Naive thymus-derived CD4-positive, alpha-beta T cell (primary cell): ENCODE measurements at places on chromosomes 12 and 14. TPM values are rescaled to one million over a fixed set of nuclear protein-coding genes. Genes with fewer than 3 reads are reported as not detected.

Gene DAO
- total RNA-seq: not detected

Gene EGLN3
- 1.3 TPM for total RNA-seq

Gene FSCB
- not detected for total RNA-seq

GRCh38 chr14:102084931-102085330, 1.9 kb downstream of the HSP90AA1 start:
- H3K27me3 ChIP-seq: no peaks in the 10 kb centered on the region
- H3K36me3 ChIP-seq: peaks cover 27% of the 10 kb centered on the region
- H3K27ac ChIP-seq: peak overlapping the region; percentile 98
- peak overlapping the region; percentile 88 for H3K4me3 ChIP-seq
- H3K4me1 ChIP-seq: peaks cover 43% of the 10 kb centered on the region

GRCh38 chr12:904010-904414, 45.5 kb downstream of the RAD52 start:
- H3K4me1 ChIP-seq: no peaks in the 10 kb centered on the region
- H3K4me3 ChIP-seq: no peak overlapping the region
- no peak for DNase-seq
- H3K27ac ChIP-seq: no peak overlapping the region
- no peaks in the 10 kb centered on the region for H3K27me3 ChIP-seq

DNA sequence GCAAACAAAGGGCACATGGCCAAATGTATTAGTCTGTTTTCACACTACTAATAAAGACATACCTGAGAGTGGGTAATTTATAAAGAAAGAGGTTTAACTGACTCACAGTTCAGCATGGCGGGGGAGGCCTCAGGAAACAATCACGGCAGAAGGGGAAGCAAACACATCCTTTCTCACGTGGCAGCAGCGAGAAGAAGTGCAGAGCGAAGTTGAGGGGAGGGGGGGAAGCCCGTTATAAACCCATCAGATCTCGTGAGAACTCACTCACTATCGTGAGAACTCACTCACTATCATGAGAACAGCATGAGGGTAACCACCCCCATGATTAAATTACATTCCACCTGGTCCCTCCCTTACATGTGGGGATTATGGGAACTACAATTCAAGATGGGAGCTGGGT, 66.1 kb downstream of the ST8SIA1 start:
- H3K4me3 ChIP-seq: no peak overlapping the region
- no peaks in the 10 kb centered on the region for H3K4me1 ChIP-seq
- DNase-seq: no peak
- no peaks in the 10 kb centered on the region for H3K36me3 ChIP-seq
- no peak overlapping the region for H3K27ac ChIP-seq
- H3K27me3 ChIP-seq: no peaks in the 10 kb centered on the region

DNA sequence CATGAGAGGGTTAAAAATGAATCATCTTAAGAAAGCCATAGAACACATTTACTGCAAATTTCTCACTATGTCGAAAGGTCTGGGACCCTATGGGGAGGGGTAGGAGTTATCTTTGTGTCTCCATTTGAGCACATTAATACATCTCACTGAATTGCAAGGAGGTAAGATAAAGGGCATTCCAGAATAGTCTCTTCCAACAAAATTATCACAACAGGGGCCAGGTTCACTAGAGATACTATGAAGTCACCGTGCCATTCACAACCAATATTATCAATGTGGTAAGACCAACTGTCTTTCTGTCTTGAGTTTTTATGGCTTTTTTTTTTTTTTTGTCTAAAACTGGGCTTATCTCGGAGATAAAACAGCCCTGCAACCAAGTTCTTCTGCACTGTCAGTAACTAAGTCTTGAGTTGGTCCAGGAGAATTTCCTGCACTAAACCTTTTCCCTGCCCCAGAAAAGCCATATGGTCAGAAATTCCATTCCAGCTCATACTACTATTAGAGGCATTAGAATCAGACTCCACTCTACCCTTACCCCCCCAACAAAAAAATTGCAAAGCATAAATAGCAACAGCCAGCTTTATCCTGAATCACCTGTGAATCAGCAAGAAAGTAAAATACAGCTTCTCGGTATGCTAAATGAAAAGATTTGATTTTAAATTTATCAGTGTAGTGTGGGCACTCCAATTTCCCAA, 79.7 kb downstream of the PTPRR start:
- H3K27ac ChIP-seq: no peak overlapping the region
- no peaks in the 10 kb centered on the region for H3K36me3 ChIP-seq
- H3K4me1 ChIP-seq: no peaks in the 10 kb centered on the region
- no peak overlapping the region for H3K4me3 ChIP-seq
- no peaks in the 10 kb centered on the region for H3K27me3 ChIP-seq

DNA sequence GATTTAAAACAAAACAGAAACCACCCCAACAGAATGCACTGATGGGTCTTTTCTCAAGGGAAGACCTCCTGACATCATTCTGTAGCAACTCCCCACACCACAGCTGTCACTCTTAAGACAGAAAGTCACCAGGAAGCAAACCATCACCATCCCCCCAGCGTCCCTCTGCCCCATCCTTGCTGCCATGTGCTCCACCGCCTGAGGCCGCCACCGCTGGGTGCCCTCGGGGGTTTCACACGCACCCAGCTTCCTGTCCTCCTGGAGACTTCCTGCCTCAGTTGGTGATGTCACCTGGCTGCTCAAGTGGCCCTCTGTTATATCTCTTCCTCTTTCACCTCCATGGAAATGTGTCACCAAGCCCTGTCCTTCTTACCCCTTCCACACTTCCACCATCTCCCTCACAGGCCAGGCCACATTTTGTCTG, 71.4 kb upstream of the GPR68 start:
- peaks cover 65% of the 10 kb centered on the region for H3K36me3 ChIP-seq
- DNase-seq: peak; percentile 86
- H3K27ac ChIP-seq: peak overlapping the region; percentile 82
- H3K4me3 ChIP-seq: peak overlapping the region; percentile 39
- H3K4me1 ChIP-seq: peaks cover 62% of the 10 kb centered on the region
- H3K27me3 ChIP-seq: no peaks in the 10 kb centered on the region

- no peaks in the 10 kb centered on the region for H3K36me3 ChIP-seq
- no peak overlapping the region for H3K4me3 ChIP-seq
- H3K27ac ChIP-seq: no peak overlapping the region
- peaks cover 17% of the 10 kb centered on the region for H3K4me1 ChIP-seq
Observed at GRCh38 chr12:59600171-59600570, 4.3 kb downstream of the SLC16A7 start.

DNA sequence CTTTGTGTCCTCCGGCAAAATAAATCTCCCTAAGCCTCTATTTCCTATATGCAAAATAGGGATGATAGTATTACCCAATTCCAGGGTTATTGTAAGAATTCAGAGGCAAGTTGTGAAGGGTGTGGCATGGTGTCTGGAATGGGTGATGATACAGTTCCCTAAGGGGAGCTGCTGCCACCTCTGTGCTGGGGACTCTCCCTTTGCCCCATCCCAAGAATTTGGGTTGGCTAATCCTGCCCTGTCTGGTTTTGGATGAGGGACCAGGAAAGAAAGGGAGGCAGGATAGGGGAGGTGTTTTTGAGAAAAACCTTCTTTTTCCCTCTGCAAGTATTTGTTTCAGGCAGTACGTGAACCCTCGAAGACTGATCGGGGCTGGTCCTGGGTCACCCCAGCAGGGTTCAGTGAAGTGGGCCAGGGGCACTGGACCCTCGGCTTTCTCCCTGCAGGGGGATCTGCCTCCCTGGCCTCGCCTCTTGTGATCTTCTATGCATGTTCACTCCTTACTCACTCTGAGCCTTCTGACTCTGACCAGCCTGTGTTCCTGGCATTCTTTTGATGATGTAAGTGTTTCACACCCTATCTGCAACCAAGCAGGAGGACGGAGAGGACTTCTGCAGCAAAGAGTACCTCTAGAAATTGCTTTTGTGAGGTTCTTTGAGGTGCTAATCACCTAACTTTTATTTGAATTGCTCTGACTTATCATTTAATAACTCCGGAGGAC, 60.8 kb downstream of the RASSF3 start:
- H3K27me3 ChIP-seq: no peaks in the 10 kb centered on the region
- peak overlapping the region; percentile 19 for H3K4me3 ChIP-seq
- peak overlapping the region; percentile 72 for H3K27ac ChIP-seq
- H3K36me3 ChIP-seq: no peaks in the 10 kb centered on the region

- H3K36me3 ChIP-seq: no peaks in the 10 kb centered on the region
- H3K27ac ChIP-seq: no peak overlapping the region
- DNase-seq: no peak
- no peak overlapping the region for H3K4me3 ChIP-seq
Observed at GRCh38 chr12:113512568-113512967, 40.9 kb upstream of the LHX5 start.

GRCh38 chr12:15526033-15526432, 203.7 kb downstream of the PTPRO start:
- no peak for DNase-seq
- H3K4me1 ChIP-seq: no peaks in the 10 kb centered on the region
- H3K36me3 ChIP-seq: no peaks in the 10 kb centered on the region
- H3K4me3 ChIP-seq: no peak overlapping the region

- DNase-seq: no peak
- no peaks in the 10 kb centered on the region for H3K36me3 ChIP-seq
- no peaks in the 10 kb centered on the region for H3K4me1 ChIP-seq
- H3K27ac ChIP-seq: no peak overlapping the region
Observed at GRCh38 chr14:41498959-41499358, 107.7 kb upstream of the LRFN5 start.

DNA sequence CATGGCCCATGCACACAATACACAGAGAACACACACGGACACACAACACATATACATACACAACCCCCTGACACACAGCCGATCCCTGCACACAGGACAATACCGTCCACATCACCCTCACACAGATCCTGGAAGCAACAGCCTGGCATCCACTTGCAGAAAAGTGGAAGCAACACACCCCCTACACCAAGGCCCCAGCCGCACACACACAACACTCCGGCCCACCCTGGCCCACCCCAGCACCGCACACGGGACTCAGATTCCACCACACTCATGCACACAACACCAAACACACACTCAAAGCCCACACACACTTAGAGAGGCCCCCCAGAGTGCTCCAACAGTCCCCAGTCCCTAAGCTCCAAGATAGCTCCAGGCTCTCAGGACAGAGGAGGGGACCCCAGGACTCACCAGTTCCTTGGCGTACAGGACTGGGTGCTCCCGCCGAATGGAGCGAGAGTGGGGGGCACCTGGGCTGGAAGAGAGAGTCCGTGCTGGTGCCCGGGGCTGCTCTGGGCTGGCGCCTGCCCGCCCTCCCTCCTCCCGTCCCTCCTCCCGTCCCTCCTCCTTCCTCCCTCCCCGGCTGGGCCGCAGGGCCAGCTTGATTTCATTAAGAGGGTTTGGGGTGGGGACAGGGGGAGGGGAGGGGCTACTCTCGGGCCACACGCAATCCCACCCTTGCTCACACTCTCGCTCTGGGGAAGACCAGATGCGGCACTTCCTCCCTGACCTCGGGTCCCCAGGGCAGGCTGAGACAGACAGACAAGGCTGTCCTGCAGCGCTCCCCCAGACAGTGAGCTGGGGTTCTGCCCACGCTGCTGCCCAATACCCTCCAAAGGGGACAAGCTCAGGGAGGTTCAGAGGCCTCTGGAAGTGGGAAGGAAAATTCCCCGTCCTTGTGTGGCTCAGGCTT, at the start of gene TMEM119:
Gene TMEM119 (minus strand): TSS at position 526 of the 913 bp plus-strand sequence. CDS start 5,701 bp downstream, outside the sequence.
- no peak within 1 kb of the TSS for H3K4me3 ChIP-seq
- no peaks in the 10 kb centered on the region for H3K4me1 ChIP-seq
- no peak for DNase-seq

DNA sequence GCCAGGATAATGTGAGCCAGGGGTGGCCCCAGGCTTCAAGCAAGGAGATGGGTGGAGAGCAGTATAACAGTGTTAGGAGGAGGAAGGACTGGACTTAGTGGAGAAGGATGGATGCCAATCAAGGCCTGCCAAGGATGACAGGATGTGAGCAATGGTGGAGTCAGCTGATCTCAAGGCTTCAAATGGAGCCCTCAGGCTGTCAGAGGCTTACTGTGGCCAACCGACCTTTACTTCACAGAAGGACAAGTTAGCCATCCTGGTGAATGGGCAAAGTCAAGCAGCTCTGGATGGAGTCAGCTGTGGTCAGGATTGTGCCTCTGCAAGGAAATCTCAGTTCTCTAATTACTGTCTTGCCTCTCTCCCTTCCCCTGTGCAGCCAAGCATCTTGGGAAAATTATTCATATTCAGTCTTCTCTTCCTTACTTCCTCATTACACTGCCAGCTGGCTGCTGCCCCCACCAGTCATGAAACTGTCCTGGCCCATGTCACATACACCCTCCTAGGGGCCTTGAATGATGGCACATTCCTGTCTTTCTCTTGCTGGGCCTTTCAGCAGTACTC, 7.6 kb upstream of the STAT6 start:
- H3K27ac ChIP-seq: no peak overlapping the region
- H3K4me1 ChIP-seq: no peaks in the 10 kb centered on the region
- H3K4me3 ChIP-seq: no peak overlapping the region
- no peaks in the 10 kb centered on the region for H3K36me3 ChIP-seq
